Esophagus squamous epithelium (tissue), 5 donors: ENCODE measurements at places on chromosomes 7 and 10.

GRCh38 chr7:81244224-81244623, 325.4 kb upstream of the SEMA3C start:
- no peaks in the 10 kb centered on the region for H3K36me3 ChIP-seq
- no peak overlapping the region for H3K27ac ChIP-seq
- H3K4me1 ChIP-seq, result no peaks in the 10 kb centered on the region
- no peaks in the 10 kb centered on the region for H3K27me3 ChIP-seq
- no peak for DNase-seq
- no peak overlapping the region for H3K4me3 ChIP-seq

DNA sequence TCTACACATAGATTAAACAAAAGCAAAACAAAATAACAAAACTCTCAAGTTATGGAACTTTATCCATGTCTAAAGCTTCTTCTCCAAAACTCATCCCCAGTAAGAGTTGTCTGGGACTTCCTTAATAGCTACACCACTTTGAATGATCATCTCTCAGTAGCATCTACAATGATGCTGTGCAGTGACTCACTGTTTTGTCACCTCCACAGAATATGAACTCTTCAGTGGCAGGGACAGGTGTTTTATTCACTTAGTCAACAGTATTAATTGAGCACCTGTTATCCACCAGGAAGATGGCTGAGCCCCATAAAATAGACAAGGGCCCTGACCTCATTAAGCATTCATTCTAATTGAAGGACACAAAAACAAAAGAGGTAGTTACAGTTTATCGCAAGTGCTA, 350.7 kb downstream of the ELMO1 start:
- DNase-seq, result no peak
- no peak overlapping the region for H3K4me3 ChIP-seq
- H3K27ac ChIP-seq, result no peak overlapping the region

DNA sequence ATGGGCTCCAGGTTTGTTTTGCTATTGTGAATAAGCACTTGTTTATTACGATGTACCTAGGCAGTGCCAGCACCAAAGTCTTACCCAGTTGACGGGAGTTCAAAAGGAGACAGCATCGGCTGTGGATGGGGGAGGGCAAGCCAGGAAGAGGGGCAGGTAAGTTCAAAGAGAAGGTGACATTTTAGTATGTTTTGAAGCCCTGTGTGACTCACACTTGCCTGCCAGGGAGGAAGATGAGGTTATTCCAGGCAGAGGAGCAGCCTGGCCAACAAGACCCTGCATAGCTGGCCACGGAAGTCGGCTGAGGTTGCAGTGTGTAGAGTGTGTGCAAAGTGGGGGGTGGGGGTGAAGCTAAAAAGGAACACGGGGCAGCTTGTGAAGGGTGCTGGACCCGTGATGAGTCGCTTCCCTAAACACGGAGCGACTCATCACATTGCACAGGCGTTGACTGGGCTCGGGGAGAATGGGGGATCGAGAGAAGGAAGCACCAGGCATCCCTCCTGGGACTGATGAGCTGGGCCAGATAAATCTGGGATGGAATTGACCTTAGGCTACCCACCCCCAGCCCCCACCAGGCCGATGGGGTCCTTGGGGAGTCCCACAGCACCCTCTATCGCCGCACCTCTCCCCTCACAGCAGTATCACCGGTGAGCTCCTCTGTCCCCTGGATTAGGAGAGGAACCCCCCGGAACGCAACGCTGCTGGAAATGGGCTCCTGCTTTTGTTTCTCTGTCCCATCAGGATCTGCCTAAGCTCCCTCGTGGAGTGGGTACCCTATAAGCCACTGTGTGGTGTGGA, 97.9 kb upstream of the IKZF1 start:
- H3K36me3 ChIP-seq, result no peaks in the 10 kb centered on the region
- H3K27me3 ChIP-seq, result no peaks in the 10 kb centered on the region
- H3K4me3 ChIP-seq, result no peak overlapping the region
- H3K4me1 ChIP-seq, result no peaks in the 10 kb centered on the region

GRCh38 chr7:116208919-116209318, 1.4 kb upstream of the TES start:
- H3K4me1 ChIP-seq, result peaks cover 31% of the 10 kb centered on the region
- H3K27ac ChIP-seq, result no peak overlapping the region
- no peaks in the 10 kb centered on the region for H3K27me3 ChIP-seq
- no peak for DNase-seq

DNA sequence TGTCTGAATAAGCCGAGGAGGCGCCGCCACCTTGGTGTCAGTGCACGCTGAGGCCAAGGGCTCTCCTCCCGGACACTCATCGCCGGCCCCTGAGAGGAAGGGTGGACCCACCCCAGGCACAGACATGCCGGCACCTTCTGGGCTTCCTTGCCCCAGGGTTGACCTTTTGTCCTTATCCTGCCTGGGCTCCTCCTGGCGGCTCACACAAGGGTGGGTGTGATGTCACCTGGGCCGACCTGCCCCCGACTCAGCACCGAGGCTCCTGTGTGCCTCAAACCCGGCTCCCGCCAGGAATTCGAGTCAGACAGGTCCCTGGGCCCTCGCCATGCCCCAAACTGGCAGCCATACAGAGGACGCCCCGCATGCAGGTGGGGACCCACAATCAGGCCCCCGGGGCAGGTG, 17.7 kb upstream of the CFAP46 start:
- H3K36me3 ChIP-seq, result no peaks in the 10 kb centered on the region
- no peak for DNase-seq
- peaks cover 46% of the 10 kb centered on the region for H3K4me1 ChIP-seq
- H3K4me3 ChIP-seq, result no peak overlapping the region

GRCh38 chr10:130037169-130037661, 73.1 kb upstream of the EBF3 start:
- no peak overlapping the region for H3K4me3 ChIP-seq
- no peaks in the 10 kb centered on the region for H3K27me3 ChIP-seq
- no peak overlapping the region for H3K27ac ChIP-seq
- H3K36me3 ChIP-seq, result no peaks in the 10 kb centered on the region
- no peaks in the 10 kb centered on the region for H3K4me1 ChIP-seq
- DNase-seq, result no peak
